ENCODE measurements at places on chromosomes 12 and 14. TPM values are rescaled to one million over a fixed set of nuclear protein-coding genes. Genes with fewer than 3 reads are reported as not detected.

DNA sequence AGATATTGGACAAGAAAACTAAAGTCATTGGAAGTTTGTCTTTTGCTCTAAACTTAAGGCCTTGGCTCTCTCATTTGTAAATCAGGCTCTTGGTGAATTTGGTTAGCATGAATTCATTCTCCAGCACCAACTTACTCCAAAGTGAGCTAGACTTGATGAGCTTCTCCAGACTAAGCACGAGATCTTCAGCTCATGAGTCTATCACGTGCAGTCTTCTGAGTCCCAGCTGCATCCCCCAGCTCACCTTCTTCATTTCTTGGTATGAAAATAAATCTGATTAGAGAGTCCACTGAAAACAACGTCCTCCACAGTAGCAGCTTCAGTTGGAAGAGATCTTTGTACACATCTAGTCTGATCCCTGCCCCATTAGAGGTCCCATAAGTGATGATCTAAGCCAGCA is 52.5 kb upstream of the DDX11 start:
- DNase-seq, result no peak

DNA sequence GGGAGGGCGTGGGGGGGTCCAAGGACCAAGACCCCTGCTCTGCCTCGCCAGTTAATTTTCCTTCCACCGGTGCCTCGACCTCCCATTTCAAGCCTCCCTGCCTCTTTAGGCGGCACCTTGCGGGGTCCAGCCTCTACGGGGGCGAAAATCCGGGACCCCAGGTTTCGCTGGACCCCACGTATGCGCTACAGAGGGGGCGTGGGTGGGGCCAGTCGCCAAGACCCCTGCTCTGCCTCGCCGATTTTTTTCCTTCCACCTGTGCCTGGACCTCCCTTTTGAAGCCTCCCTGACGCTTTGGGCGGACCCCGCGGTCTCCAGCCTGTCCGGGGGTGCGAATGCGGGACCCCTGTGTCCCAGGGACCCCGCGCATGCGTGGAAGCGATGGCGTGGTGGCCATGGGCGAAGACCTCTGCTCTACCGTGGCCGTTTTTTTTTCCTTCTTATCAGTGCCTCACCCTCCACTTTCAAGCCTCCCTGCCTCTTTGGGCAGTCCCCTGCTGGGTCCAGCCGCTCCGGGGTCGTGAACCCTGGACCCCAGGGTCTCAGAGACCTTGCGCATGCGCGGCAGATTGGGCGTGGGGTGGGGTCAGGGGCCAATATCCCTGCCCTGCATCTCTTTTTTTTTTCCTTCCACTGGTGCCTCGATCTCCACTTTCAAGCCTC is 324.2 kb downstream of the ALG10 start:
- no peak for DNase-seq

DNA sequence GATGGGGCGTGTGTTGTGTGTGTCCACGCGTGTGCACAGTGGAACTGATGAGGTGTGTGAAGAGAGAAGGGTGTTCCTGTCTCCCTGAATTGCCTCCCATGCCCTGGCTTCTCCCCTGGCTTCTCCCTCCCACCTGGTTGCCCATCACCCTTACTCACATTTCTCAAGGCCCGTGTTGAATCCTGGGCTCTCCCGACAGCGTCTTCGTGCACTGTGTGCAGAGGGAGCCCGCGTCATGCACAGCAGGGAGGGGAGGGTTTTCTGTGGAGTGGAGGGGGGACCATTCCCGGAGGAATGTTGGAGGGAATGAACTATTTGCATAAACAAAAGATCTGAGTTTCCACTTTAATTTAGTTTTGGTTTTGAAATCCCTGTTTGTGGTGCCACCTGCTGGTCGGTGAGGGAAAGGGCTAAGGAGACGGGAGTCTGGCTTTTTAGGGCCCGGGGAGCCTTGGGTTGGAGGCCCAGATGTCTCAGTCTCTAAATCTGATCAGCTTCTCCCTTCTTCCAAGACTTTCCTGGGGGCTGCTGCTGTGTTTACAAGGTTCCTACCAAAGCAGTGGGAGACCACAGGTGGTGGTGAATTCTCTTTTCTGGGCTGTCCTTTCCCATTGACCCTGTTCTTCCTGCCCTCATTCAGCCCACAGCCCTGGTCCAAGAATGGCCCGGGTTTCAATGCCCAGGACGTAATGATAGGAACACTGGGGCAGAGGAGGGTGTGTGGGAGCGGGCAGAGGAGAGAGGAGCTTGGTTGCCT is at the start of gene C1R:
Gene C1R, minus strand, starts transcription at position 217 of the 757 bp plus-strand sequence. Its CDS starts 57 bp downstream, at position 160.
- DNase-seq, result no peak

GRCh38 chr14:84468153-84468552 is 1061.8 kb upstream of the FLRT2 start:
- DNase-seq, result no peak

- no peak for DNase-seq
These were observed 924.3 kb downstream of the BCL11B start for GRCh38 chr14:98347686-98348085.

DNA sequence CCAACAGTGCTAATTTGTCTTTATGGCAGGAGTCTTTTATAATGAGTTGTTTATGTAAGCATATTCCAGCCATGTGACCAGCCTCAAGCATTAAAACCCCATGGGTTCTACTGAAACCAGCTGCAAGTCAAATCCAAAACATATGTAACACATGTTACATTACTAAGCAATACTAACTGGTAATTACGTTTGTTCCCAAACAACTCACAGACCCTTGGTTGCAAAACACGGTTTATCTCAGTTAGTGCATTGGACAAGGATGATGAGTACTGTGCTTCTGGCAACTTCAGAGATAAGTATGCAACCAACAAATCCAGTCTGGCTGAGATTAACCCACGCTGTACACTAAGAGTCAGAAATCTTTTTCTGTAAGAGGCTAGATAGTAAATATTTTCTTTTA is 110.1 kb upstream of the FAR2 start:
- DNase-seq, result no peak

DNA sequence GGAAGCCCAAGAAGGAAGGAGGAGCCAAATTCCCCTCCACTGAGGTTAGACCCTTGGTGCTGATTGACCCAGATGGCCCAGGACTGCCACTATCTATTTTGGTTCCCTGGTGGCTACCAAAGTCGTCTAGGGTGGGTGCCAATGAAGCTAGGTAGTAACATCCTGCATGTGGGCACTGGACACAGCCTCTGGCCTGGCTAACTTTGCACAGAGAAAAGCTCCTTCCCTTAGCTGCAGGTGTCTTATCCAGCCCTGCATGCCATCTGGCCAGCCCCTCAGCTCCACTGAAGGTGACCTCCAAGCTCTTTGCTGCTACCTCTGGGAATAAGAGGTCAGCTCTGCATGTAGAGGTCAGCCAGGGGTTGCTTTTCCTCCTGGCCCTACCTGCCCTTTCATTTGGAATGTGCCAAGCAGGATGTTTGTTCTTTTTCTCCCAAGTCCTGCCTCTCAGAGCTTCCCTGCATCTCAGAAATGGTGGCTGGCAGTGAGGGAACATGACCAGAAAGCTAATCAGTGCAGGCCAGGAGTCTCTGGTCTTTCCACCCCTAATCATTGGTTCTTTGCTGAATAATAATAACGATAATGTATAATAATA is 34.0 kb downstream of the JDP2 start:
- no peak for DNase-seq

DNA sequence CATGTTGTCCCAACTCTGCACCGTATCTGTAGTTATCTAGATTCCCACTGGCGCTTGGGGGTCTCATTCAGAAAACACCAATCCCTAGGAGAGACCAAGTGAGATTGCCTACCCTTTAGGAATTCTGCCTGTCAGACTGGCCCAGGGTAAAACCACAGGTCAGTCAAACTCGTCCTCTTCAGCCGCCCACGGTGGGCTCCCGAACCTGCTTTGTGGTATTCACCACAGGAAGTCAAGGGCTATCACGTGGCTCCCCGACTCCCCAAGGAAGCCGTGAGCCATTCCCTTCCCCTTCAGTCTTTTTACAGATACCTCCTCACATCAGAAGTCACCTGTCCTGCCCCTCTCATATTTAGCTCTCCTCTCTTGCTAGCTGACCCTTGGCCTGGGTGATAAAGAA is 159.9 kb downstream of the EGLN3 start:
- DNase-seq, result peak; percentile 2

GRCh38 chr14:29442696-29443095 is 485.0 kb downstream of the PRKD1 start:
- no peak for DNase-seq

DNA sequence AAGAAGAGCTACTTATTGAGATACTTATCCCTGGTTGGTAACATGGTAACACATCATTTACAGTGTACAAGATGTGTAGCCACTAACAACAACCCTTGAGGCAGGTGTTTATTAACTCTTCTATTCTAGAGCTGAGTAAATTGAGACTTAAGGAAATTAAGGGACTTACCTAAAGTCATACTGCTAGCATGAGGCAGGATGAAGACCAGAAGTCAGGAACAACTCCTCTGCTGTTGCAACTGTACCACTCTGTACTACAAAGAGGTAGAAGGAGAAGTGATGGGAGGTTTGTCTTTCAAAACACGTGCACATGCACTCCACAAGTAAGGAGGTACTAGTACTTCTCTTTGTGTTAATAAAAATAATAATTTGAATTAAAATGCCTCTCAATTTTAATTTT is 79.9 kb downstream of the LLPH start:
- no peak for DNase-seq

GRCh38 chr14:104322531-104323366 is 184.4 kb downstream of the KIF26A start:
- no peak for DNase-seq

- no peak for DNase-seq
These were observed 17.7 kb upstream of the LRP1-AS start for GRCh38 chr12:57164966-57165625.

DNA sequence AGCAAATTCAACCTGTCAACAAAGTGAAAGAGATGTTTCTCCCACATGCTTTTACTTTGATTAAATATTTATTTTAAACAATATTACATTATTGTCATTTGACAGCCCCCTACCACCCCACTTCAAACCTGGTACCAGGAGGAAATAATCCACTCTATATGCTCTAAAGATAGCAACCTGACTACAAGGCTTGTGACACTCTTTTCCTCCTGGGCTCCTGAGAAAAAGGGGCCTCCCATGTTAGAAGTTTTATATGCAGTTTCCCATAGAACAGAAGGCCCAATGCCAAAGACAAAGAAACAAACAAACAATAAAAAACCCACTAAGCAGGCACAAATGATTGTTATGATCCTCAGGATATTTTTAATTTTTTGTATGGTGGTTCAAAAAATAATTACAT is 73.6 kb downstream of the RPS29 start:
- DNase-seq, result no peak

DNA sequence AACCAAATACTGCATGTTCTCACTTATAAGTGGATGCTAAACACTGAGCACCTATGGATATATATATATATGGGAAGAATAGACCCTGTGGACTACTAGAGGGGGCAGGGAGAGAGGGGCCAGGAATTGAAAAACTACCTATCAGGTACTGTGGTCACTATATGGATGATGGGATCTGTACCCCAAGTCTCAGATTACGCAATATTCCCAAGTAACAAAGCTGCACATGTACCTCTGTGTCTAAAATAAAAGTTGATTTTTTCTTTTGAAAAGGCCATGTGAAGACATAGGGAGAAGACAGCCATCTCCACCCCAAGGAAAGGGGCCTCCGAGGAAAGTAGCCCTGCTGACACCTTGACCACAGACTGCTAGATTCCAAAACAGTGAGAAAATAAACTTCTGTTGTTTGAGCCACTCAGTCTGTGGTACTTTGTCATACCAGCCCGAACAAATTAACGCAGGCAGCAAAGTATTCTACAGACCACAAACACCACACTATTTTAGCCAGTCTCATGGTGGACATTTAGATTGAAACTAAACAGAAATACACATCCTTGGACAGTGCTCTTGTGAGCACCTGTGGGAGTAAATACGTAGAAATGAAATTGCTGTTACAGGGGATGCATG is 197.1 kb downstream of the EFCAB11 start:
- no peak for DNase-seq

DNA sequence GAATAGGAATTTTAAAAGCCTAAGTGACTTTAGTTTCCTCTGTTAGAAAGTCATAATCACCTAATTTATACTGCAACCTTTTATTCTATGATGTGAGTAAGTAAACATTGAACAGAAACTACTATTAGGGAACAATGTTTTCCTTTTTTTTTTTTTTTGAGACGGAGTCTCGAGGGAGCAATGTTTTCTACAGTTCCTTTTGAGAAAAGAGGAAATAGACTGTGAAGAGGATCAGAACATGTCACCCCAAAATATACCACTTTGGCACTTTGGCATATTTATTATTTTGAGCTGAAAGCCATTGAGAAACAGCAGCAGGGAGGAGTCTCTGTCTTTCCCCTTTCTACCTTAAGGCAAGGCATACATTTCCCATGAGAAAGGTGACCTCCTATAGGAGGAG is 162.7 kb upstream of the CNOT2 start:
- DNase-seq, result no peak

DNA sequence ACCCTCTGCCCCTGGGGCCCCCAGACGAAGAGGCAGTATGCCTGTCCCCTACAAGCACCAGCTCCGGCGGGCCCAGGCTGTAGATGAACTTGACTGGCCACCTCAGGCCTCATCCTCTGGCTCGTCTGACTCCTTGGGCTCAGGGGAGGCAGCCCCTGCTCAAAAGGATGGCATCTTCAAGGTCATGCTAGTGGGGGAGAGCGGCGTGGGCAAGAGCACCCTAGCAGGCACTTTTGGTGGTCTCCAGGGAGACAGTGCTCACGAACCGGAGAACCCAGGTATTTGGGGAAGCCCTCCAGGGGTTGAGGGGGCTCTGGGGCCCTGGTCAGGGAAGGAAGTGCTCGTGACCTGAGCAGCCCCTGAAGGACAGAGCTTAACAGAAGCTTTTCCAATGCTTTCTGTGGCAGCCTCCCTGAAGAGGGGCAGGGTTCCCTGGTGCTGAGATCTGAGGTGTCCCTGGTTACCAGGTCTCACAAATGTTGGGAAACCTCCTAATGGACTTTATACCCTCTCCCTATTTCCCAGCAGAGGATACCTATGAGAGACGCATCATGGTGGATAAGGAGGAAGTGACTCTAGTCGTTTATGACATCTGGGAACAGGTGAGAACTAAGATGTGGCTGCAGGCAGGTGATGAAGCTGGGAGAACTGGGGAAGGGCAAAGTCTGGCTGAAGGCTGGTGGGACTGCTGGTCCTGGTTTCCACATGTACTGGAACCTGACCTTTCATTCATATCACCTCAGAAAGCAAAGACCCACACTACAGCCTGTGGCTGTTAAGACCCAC is 1.9 kb downstream of the REM2 start:
- DNase-seq, result no peak

Gene ACOT6
- not detected for total RNA-seq

Gene VCPKMT
- 12.8 TPM for total RNA-seq

Gene LRRC10
- total RNA-seq, result not detected

Gene PROX2
- total RNA-seq, result 0.33 TPM

Gene PLD4
- total RNA-seq, result 57.7 TPM

Gene NEMP1
- total RNA-seq, result 20.8 TPM

All from GM12878 (cell line).